ENCODE measurements at places on chromosomes 4 and X.
A peak's percentile ranks its signal among the peaks of the same experiment; 100 is the strongest.

DNA sequence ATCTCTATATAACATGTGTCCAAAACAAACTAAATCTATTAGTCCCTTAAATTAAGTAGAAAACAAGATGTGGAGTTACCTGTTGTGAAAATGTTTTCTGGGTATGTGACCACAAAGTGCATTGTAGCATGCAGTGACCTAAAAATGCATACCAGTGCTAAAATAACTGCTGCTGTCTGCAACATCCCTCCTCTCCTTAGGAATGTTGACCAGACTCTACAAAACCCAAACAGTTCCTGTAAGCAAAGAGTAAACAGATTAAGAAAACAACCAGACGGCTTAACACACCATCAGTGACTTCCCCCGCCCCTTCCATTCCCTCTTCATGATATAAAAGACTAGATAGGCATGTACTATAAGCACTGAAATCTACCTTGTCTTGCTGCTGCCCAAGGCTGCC is 15.8 kb upstream of the RAB33B start:
- DNase-seq, result no peak

DNA sequence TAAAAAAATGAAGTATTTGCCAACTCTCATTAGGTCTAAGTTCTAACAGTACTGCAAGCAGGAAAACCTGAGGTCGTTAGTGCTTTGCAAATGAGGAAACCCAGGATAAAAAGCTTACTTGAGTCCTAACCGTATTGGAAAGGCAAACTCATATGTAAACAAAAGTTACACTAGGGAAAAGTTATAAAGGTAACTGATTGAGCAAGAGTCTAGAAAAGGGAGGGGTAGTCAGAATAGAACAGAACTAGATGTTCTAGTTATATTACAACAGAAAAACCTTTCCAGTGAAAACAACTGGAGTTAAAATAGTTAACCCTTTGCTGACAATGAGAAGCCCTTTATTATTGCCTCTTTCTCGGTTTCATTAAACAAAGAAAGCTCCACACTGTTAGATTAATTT is 66.4 kb upstream of the MAOA start:
- DNase-seq, result no peak

DNA sequence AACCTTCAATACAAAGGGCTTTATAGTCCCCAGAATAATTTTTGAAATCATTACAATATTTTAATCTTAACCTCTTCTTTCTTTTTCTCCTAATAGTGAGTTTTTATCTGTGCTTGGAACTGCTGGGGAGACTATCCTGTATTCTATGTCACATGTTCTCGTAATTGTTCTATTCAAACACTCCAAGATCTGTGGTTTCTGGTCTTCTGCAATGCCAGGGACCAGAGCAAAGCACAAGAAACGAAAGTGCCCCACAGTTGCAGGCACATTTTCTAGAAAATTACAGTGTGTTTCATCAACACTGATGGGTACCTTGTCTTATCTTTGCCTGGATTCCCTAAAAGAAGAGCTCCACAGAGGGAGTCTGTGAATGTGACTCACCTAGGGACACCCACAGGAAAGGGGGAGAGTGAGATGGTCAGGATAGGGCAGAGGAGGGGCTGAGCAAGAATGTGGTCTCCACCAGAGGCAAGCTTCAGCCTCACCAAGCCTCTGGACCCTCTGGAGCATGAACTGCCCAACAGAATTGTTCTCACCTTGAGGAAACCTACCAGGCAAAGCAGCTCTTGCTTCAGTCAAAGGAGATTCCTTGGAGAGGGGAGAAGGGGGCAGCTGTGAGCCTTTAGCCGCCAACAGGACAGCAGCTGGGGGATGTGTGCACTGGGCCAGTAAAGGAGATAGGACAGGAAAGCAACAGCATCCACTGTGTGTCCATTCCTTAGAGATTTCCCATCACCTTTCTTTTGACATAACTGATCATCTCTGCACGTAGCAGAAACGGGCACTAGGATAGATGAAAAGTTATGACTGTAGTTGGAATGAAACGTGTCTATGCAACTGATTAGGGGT is 25.9 kb downstream of the UNC5C start:
- no peak for DNase-seq

GRCh38 chr4:152778656-152779512 is 646 bp downstream of the TIGD4 start:
- peak; percentile 19 for DNase-seq

GRCh38 chr4:184408021-184408683 is 66.2 kb downstream of the IRF2 start:
- no peak for DNase-seq

DNA sequence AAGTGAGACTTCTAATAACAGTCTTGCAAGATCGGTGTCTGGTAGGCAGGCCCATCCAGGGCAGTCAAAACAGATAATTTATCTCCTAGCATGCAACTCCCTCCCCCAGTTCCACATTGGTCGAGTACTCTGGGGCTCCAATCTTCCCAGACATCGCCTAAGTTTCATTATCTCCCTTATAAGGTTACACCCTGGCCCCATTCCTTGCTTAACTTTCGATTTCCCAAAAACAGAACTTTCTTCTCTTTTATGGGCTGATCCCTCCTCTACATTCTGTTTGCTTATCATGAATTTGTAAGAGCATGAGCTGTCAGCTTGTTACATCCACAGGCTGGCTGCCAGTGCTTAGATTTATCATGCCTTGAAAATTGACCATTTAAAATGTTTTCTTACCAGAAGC is 471.3 kb downstream of the TECRL start:
- no peak for DNase-seq

- DNase-seq, result no peak
Measured at GRCh38 chr4:94650690-94651089, 107.1 kb upstream of the BMPR1B start.

DNA sequence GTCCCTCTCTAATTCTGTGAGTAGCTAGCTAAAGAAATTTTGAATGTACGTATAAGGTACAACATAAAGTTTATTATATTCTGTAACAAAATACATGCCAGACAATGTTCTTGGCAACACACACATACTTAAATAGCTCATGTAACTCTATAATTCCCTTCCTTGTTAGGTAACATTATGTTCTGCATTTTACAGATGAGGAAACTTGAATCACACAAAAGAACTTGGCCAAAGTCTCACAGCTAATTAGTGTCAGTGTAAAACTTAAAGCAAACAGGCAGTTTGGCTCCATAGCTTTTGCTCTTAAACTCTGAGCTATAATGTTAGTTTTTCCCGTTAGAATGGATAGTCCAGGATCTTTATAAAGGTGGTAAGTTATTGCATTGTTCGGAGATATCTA is 1091.8 kb upstream of the SLIT2 start:
- no peak for DNase-seq

DNA sequence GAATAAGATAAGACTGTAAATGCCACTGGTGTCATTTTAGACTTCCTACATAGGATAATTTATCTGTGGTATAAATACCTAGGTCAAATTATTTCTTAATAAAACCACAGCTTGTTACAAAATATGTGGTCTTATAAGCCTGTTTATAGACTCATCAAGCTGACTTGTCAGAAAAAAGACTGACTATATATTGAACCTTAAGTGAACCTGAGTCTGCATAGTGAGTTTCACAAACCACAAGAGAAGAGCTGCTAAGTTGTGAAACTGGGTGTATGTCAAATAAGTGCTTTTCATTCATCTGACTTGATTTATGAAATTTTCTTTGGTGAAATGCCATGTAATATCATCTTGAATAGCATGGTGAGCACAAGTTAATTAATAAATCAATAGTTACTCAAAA is 48.4 kb upstream of the TMPRSS11A start:
- no peak for DNase-seq
